ENCODE measurements at places on chromosomes 12 and 14.

DNA sequence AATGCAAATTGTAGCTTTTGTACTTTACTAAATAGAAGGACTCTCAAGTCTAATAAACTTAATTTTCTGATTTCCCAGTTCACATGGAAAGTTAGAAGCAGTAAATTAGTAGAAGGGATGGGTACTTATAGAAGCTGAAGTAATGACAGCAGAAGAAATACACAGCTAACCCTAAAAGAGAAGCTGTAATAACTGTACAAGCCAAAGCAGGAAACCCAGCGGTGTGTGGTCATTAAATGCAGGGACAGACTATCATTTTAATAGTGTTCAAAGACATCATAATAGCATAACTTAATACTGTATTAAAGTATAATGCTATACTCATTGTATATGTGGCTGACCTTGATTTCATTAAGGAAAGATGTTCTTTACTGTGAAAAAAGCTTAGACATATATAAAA, 74.9 kb downstream of the PCNX1 start:
- no peak for DNase-seq

DNA sequence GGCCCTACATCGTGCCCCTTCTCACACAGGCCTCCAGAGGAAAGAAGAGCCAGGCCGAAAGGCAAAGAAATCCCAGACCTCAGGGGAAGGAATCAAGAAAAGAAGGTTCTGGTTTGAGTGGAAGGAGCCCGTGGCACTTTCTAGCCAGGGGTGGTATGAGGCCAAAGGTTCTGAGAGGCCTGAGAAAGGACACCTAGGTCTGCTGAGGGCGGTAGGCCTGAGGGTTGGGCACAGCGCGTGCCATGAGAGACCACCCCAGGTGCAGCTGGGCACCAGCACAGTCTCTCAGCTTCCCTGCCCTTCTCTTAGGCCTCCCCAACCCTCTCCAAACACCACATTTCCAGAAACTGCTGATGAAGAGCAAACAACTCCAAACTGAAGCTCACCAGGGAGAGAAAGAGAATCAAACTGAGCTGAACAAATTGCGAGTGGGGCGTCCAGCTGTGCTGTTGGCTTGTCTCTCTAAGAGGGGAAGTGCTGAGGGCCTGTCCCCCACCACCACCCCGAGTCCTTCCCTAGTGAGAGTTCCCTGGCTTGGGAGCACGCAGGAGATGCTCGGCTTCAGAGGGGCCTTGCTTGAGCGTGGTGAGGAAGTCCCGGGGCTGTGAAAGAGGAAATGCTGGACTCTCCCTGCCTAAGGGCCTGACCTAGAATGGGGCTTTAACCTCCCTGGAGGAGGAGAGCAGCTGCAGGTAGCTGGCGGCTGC, 184.8 kb downstream of the ZFP36L1 start:
- DNase-seq = no peak

DNA sequence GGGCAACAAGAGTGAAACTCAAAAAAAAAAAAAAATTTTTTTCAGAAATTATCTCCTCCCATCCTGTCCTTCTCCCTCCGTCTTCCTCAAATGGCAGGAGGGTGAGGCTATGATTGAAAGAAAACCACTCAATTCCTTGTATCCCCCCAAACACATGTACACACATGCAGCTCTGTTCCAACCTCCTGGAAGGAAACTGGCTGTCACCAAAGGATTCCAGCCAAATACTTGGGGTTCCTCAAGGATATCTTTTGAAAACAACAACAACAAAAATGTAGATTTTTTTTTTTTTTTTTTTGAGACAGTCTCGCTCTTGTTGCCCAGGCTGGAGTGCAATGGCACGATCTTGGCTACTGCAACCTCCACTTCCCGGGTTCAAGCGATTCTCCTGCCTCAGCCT, 46.8 kb upstream of the VASH1 start:
- no peak for DNase-seq

GRCh38 chr12:91889059-91889458, 256.6 kb downstream of the BTG1 start:
- peak; percentile 17 for DNase-seq

GRCh38 chr14:65620195-65620594, 207.7 kb downstream of the FUT8 start:
- DNase-seq = no peak
